ENCODE measurements at places on chromosomes 5 and 9.

- peak; percentile 89 for DNase-seq
Observed at GRCh38 chr5:54663866-54664265, 146.3 kb downstream of the SNX18 start.

DNA sequence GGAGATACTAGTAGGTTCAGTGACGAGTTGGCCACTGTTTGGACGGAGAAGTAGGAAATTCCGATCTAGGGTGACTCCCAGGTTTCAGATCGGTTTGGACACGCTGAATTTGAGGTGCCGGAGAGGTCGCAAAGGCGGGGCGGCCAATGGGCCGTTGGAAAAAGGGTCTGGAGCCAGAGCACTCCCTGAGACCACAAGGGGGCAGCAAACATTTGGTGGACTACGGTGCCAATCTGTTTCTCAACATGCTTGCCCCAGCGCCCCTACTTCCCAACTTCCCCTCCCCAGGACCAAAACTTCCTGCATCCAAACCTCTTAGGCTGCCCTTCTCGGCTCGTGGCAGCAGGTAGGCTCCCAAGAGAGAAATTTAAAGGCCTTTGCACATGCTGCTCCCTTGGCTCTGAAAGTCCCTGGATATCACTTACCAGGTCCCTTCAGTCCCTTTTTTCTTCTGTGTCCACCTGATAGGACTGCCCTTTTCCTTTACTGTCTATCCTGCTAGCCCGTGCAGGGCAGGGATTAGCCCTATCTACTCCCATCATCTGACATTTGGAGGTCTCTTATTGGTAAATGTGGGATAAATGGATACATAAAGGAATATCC, 992 bp upstream of the RPP25L start:
- peak; percentile 75 for DNase-seq

DNA sequence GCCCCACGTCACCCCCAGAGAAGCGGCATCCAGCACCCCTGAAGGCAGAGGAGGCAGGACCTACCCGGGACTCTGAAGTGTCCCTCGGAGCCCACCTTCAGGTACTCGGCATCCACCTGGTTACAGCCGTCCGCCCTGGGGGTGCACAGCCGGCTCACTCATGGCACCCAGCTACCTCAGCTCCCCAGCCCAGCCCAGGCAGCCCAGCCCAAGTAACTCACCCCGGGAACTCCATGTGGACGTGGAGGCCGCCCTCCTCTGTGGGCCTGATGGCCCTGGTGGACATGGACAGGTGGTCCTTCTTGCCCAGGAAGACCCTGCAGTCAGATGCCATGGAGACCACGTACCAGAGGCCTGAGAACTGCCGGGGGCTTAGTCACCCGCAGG, 676 bp downstream of the LCN15 start:
- no peak for DNase-seq

DNA sequence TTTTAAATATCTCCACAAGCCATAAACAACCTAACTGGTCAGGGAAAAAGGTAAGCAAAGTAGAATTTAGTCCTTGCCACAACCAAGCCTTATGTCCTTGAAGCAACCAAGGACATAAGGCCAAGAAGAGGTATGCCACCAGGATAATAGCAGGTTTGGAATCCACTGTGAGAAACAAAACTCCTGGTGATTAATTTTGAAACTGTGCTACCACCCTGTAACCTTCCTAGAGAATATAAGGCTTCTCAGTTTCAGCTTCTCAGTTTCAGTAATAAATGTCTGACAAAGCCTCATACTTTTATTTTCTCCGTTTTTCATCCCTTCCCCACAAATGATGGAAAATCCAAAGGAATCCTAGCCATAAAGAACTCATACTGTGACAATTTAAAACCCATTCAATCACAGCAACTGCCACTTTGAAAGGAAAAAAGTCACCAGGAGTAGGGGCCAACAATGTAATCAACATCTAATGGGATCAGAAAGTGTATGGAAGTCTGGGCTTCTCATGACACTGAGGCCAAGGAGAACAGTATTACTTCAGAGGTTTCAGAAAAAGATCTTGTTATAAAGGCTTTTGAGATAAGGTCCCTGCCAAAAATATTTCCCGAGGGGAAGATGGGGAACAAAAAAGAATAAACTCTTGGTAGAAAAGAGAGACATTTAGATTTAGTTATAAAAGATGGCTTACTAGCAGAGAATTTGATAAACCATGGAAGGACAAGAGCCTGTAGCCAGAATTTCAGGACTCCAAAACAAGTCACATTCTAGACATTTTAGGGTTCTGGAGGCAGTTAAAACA, 189.2 kb downstream of the TSSK1B start:
- DNase-seq = no peak

- DNase-seq = peak; percentile 41
Observed at GRCh38 chr9:133782157-133783130, 44.3 kb upstream of the SARDH start.

DNA sequence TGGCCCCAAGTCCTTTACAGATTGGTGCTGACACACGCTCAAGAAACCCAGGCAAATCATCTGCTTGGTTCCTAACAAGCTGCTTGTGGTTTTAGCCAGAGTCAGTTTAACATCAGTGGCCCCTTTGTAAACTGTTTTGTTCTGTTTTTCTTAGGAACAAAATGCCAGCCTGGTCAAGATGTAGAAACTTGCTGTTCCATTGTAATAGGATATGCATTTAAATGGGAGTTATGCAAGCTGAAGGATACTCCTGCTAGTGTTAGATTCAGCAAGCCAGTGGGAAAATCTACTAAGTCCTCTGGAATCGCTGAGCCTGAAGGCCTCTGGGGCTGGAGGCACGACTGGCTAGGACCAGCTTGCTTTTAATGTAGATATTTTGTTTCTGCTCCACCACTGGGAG, 391.1 kb downstream of the TLE4 start:
- DNase-seq = peak; percentile 81

GRCh38 chr9:89542401-89543021, 44.6 kb upstream of the SEMA4D start:
- no peak for DNase-seq

GRCh38 chr9:126885131-126885641, 24.7 kb downstream of the ZBTB34 start:
- DNase-seq = no peak

- DNase-seq = peak; percentile 95
Observed at GRCh38 chr5:110916381-110917049, 155.0 kb upstream of the TSLP start.

GRCh38 chr9:93899609-93900435, 55.3 kb downstream of the BARX1 start:
- DNase-seq = no peak

Data from LHCN-M2 (cell line).